RPMI7951 (cell line): ENCODE measurements at places on chromosomes 6 and 20. TPM values are rescaled to one million over a fixed set of nuclear protein-coding genes. Genes with fewer than 3 reads are reported as not detected.

Gene RNF182
- total RNA-seq = 12.7 and 17.0 TPM in 2 replicates

Gene PRDM1
- 4.7 TPM in 2 replicates for total RNA-seq

Gene AURKA
- total RNA-seq = 216 and 231 TPM in 2 replicates

Gene SNAP25
- total RNA-seq = 31.3 and 42.7 TPM in 2 replicates

Gene ZC3H12D
- 0.48 and 0.98 TPM in 2 replicates for total RNA-seq

Gene TMEM217
- total RNA-seq = 0.78 and 0.84 TPM in 2 replicates

Gene UBE2C
- total RNA-seq = 606 and 673 TPM in 2 replicates

DNA sequence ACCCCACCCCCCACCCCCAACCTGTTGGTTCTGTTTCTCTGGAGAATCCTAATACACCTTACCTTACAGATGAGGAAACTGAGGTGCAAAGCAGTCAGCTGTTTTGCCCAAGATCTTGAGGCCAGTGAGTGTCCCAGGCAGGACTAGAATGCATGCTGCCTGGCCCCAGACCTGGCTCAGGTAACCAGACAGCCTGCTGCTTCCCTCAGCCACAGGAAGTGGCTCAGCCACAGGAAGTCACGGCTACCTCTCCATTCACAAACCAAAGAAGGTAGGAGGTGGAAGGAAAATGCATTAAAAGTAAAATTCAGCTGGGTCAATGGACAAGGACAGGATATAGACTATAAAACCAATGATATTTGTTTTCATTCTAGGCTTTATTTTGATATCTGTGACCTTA is 517.6 kb downstream of the CD83 start:
- no peak for DNase-seq

- DNase-seq = peak; percentile 81
These were observed 16.4 kb downstream of the BRD2 start for GRCh38 chr6:32984622-32985389.

- DNase-seq = no peak
These were observed at the start of gene GCM1 for GRCh38 chr6:53148684-53149083. GCM1 (minus strand) TSS chr6:53148841; CDS start chr6:53145632, 3,209 bp downstream.

GRCh38 chr20:15267935-15268334 is 930.5 kb upstream of the FLRT3 start:
- no peak for DNase-seq

GRCh38 chr6:130965656-130966055 is 97.4 kb downstream of the EPB41L2 start:
- DNase-seq = peak; percentile 26

DNA sequence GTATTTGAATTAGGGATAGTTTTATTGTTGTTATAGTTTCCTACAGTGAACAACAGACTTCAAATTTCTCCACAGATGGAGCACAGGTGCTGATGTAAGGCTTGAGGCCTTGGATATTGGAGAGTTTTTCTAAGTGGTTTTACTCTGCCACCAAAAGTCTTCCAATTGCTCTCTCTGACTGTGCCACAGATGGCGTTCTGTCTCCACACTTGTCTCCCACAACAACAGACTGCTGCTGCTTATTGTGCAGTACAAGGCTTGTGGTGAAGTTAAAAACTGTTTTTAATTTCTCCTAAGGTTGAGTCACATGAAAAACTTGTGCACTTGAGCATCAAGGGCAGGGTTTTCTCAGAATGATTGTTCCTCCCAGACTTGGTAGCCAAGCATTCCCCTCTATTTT is 460.9 kb upstream of the KHDRBS2 start:
- DNase-seq = no peak

DNA sequence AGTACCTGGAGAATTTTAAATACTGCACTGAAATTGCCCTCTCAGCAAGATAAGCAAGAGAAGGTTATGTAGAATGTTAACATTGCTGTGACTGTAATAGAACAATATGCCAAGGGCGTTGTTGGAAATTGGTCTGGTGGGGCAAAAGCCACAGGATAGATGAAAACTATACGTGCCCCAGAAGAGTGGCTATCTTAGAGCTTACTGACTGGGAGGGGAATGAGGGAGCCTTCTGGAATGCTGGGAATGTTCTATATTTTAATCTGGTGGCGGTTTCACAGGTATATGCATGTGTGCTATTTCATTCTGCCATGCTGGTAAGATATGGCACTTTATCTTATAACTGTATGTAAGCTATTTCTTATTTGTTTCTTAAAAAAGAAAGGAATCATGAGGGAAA is 35.2 kb upstream of the YWHAB start:
- DNase-seq = no peak

GRCh38 chr6:12483712-12484111 is 193.6 kb downstream of the EDN1 start:
- DNase-seq = peak; percentile 95

- no peak for DNase-seq
These were observed 105.7 kb downstream of the IRF4 start for GRCh38 chr6:497258-497657.

- no peak for DNase-seq
These were observed 1.5 kb downstream of the EBF4 start for GRCh38 chr20:2694008-2694471.

- peak; percentile 87 for DNase-seq
These were observed 139.3 kb upstream of the PHACTR1 start for GRCh38 chr6:12577124-12577850.

GRCh38 chr20:40678286-40678875 is 10.7 kb downstream of the MAFB start:
- DNase-seq = no peak

DNA sequence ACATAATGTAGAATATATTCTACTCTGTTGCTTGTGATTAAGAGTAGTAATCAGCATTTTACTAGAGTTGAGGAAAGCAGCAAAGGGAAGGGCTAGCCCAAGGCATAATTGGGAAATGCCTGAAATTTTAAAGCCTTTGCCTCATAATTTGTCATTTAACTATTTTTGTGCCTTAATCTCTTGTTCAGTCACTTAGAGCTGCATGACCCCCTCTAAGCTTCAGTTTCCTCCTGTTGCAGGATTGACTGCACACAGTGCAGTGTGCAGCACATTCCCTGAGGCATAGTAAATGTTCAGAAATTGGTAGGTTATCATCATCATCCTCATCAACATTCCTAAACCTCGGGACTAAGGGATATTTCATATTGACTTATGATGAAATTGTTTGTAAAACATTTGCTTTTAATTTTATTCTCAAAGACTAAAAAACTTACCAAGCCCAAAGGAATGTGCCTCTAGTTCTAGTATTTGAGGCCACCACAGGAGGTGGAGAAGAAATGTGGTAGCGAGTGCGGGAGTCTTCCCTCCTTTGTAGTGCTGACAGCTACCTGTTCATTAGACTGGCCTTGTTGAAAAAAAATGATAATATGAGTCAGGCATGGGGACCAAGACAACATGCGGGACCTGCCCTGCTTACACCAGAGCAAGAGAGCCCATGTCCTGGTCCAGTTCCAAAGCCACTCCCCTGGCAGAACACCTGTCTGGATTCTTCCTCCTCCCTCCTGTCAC is 14.8 kb upstream of the TENT5A start:
- peak; percentile 64 for DNase-seq
